ENCODE measurements at places on chromosomes 1 and 21. TPM values are rescaled to one million over a fixed set of nuclear protein-coding genes. Genes with fewer than 3 reads are reported as not detected.

Gene RYR2
- total RNA-seq: 0.60 TPM

Gene ANKRD35
- 6.6 TPM for total RNA-seq

Gene DIO1
- not detected for total RNA-seq

Gene EPHB2
- total RNA-seq: 12.6 TPM

Gene STRIP1
- total RNA-seq: 39.8 TPM

Gene PLA2G2A
- 509 TPM for total RNA-seq

Gene OR2W3
- 3.1 TPM for total RNA-seq

Gene GSTM5
- 2.4 TPM for total RNA-seq

- no peak overlapping the region for H3K27ac ChIP-seq
- H3K4me3 ChIP-seq: no peak overlapping the region
- no peaks in the 10 kb centered on the region for H3K27me3 ChIP-seq
These were observed 33.2 kb downstream of the RCSD1 start for GRCh38 chr1:167663002-167663772.

DNA sequence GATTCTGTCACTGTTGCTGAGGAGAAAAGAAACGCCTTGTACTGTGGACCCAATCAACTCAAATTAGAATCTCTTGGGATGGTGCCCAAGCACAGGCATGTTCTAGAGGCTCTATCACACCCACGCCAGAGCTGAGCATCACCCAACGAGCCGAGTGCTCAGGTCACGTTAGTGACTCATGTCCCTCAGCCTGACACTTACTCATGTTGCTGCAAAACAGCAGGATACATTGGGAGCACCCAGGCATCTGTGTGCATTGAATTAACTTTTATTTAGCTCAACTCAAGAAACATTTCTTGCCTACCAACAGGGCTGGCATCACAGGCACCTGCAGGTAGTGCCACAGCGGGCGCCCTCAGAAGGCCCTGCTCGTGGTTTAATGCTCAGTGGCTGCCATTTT, 149.8 kb downstream of the ETS2 start:
- H3K27ac ChIP-seq: no peak overlapping the region
- no peaks in the 10 kb centered on the region for H3K27me3 ChIP-seq
- peaks cover 7% of the 10 kb centered on the region for H3K4me1 ChIP-seq
- no peak overlapping the region for H3K4me3 ChIP-seq

DNA sequence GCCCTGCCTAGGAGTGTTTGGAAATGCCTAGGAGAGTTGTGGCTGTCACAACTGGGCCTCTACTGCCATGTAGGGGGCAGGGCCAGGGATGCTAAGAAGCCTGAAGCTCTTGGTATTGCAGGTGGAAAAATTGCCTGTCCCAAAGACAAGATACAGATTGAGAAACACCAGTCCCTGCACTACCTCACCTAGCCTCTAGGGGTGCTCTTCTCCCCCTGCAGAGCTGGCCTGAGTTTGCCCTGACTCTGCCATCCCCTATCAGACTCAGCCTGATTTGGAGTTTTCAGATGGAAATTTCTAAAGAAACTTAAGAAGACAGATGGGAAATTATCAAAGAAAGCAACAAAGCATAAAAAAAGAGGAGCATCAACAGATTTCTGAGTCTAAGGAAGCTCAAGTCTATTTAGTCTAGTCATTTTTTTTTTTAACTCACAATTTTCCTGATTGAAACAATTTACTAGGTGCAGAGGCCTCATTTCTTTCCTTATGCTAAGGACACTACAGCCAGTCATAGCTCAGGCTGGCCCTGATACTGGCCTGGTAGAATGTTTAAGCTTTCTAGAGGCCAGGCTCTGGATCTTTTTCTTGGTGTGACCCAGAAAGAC, 61.4 kb upstream of the LRRN2 start:
- no peak for DNase-seq
- H3K27me3 ChIP-seq: peaks cover 5% of the 10 kb centered on the region
- no peaks in the 10 kb centered on the region for H3K36me3 ChIP-seq
- no peak overlapping the region for H3K4me3 ChIP-seq
- no peak overlapping the region for H3K27ac ChIP-seq
- H3K4me1 ChIP-seq: no peaks in the 10 kb centered on the region

DNA sequence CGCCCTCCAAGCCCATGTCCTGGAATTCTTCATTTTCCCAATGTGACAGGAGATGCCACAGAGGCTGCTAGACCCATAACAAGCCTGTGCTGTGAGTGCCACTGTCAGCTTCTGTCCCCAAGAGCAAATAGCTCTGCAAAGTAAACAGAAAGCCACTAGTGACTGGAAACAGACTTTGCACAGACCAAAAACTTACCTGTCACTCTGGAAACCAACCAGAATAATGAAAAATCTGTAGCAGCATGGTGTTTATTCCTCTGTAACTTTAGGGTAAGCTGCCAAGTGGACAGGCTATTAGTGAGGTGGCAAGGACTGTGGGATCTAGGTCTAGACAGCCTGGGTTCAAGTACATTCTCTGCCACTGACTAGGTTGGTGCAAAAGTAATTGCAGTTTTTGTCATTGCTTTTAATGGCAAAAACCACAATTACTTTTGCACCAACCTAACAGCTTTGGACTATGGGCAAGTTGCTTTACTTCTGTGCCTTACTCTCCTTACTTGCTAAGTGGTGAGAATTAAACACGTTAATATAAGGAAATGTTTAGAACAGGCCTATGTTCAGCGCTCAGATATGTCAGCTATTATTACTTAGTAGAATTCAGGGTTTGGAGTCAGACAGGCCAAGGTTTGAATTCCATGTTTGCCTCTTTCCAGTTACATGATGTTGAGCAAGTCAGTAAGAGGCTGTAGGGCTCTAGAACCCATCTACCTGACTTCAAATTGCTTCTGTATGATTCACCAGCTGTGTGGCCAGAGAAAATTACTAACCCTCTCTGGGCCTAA, at the start of gene C8B:
Gene C8B (minus strand): TSS at position 100 of the 782 bp plus-strand sequence. CDS start 67 bp downstream, at position 33.
- H3K4me1 ChIP-seq: no peaks in the 10 kb centered on the region
- H3K27me3 ChIP-seq: no peaks in the 10 kb centered on the region
- no peaks in the 10 kb centered on the region for H3K36me3 ChIP-seq
- no peak within 1 kb of the TSS for H3K27ac ChIP-seq
- H3K4me3 ChIP-seq: no peak within 1 kb of the TSS

- H3K27me3 ChIP-seq: no peaks in the 10 kb centered on the region
- no peak overlapping the region for H3K27ac ChIP-seq
- H3K4me1 ChIP-seq: no peaks in the 10 kb centered on the region
- H3K36me3 ChIP-seq: no peaks in the 10 kb centered on the region
These were observed 28.9 kb downstream of the INAVA start for GRCh38 chr1:200923601-200924000.

- H3K4me3 ChIP-seq: peak overlapping the region; percentile 100
- no peaks in the 10 kb centered on the region for H3K27me3 ChIP-seq
- no peak for DNase-seq
- H3K4me1 ChIP-seq: peaks cover 27% of the 10 kb centered on the region
These were observed 527 bp downstream of the MACO1 start for GRCh38 chr1:25430967-25431881.

DNA sequence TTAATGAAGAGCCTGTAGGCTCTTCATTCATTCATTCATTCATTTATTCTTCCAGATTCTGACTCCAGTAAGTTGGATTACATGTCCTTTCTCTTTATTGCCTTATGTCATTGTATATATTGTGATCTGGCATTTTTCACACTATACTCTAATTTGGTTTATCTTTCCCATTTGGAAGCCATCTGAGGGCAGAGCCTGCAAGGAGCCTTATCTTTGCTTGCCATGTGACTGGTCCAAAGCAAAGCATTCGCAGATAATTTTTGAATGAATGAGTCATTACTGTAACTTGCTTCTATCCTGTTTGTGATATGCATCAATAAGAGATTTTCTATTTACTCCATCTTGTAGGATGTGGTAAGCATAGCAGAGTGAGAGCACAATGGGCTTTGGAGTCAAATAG, 108.4 kb upstream of the DAB1 start:
- H3K4me3 ChIP-seq: no peak overlapping the region
- no peaks in the 10 kb centered on the region for H3K4me1 ChIP-seq
- no peak for DNase-seq

GRCh38 chr1:208524376-208524775, 280.2 kb upstream of the PLXNA2 start:
- no peaks in the 10 kb centered on the region for H3K36me3 ChIP-seq
- H3K27ac ChIP-seq: no peak overlapping the region
- H3K4me3 ChIP-seq: no peak overlapping the region
- no peaks in the 10 kb centered on the region for H3K4me1 ChIP-seq

DNA sequence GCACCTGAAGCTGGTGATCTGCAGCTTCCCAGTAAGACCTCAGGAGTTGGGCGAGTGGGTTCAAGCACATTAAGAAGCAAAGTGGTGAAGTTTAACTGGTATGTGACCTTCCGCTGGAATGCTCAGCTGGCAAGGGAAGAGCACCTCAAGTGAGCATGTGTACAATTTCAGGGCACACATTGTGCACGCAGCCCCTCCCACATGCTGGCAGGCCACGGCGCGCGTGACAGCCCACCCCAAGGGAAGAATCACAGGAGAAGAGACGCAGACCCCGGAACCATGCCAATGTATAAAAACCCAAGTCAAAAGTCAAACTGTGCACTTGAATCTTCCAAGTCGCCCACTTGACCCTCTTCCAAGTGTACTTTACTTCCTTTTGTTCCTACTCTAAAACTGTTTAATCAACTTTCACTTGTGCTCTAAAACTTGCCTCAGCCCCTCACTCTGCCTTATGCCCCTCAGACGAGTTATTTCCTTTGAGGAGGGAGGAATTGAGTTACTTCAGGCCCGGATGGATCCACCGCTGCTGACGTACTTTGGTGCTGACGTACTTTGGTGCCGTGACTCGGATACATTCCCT, 20.0 kb downstream of the LRRC3 start:
- H3K27ac ChIP-seq: no peak overlapping the region
- H3K4me1 ChIP-seq: no peaks in the 10 kb centered on the region
- no peak overlapping the region for H3K4me3 ChIP-seq
- H3K36me3 ChIP-seq: no peaks in the 10 kb centered on the region
- no peaks in the 10 kb centered on the region for H3K27me3 ChIP-seq

DNA sequence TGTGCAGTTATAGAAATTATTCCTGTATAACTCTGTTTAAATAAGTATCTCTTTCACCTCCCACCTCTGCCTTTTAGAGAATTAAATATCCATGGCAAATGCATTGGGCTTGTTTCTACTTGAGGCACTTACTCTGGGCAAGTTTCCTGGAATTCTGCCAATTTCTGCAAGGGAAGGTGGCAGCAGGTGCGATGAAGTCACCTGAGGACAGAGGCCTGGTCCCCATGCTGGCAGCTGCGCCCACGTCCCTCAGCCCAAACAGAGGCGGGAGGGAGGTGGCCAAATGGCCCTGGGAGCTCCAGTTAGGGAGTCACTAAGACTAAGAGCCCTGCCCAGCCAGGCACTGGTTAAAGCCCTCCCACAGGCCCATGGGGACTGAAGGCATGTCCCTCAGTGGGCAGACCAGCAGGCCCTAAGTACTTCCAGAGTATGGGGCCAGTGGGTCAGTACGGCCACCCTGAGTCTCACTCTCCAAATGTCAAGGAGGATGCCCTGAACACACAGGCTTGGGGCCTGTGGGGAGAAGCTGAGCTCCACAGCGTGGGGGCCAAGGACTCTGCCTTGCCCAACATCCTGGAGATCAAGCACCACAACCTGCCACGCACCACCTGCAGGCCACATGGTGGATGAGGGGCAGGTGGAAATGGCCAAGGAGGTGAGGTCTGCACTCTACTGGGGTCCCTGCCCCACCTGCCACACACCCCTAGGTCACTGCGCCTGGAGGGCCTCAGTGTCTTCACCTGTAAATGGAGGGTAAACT, 19.4 kb downstream of the ACOT7 start:
- H3K36me3 ChIP-seq: no peaks in the 10 kb centered on the region
- H3K27me3 ChIP-seq: no peaks in the 10 kb centered on the region

DNA sequence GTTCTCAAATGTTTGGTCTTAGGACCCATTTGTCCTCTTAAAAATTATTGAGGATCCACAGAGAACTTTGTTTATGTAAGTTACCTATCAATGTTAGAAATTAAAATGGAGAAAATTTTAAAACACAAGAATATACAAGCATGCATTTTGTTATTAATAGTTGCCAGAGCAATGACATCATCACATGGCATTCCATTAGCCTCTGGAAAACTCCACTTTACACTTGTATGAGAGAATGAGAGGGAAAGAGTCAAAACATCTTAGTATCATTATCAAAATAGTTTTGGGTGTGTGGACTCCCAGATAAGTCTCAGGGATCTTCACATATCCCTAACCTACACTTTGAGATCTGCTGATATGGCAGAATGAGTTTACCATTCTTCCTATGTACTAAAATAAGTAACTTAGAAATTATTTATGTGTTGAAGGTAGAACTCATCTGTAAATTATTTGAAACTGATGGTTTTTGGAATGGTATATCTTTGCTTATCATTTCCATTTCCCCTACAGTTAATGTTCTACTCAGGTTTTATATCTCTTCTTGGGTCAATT, 48.8 kb downstream of the RNF220 start:
- DNase-seq: no peak
- no peaks in the 10 kb centered on the region for H3K27me3 ChIP-seq
- H3K4me1 ChIP-seq: no peaks in the 10 kb centered on the region
- no peak overlapping the region for H3K27ac ChIP-seq
- no peaks in the 10 kb centered on the region for H3K36me3 ChIP-seq
- no peak overlapping the region for H3K4me3 ChIP-seq

GRCh38 chr1:234745276-234745675, 135.3 kb upstream of the IRF2BP2 start:
- H3K4me3 ChIP-seq: no peak overlapping the region
- H3K36me3 ChIP-seq: no peaks in the 10 kb centered on the region
- no peaks in the 10 kb centered on the region for H3K27me3 ChIP-seq
- H3K4me1 ChIP-seq: no peaks in the 10 kb centered on the region
- DNase-seq: no peak

GRCh38 chr1:41587791-41588190, 103.3 kb upstream of the EDN2 start:
- H3K4me3 ChIP-seq: no peak overlapping the region
- H3K27me3 ChIP-seq: no peaks in the 10 kb centered on the region
- no peak for DNase-seq

- no peaks in the 10 kb centered on the region for H3K36me3 ChIP-seq
- H3K4me3 ChIP-seq: no peak overlapping the region
- DNase-seq: no peak
- H3K4me1 ChIP-seq: no peaks in the 10 kb centered on the region
- no peak overlapping the region for H3K27ac ChIP-seq
- H3K27me3 ChIP-seq: peaks cover 3% of the 10 kb centered on the region
These were observed 26.4 kb upstream of the CLIC6 start for GRCh38 chr21:34642211-34643075.

- no peaks in the 10 kb centered on the region for H3K4me1 ChIP-seq
- DNase-seq: no peak
- H3K4me3 ChIP-seq: no peak overlapping the region
- H3K27me3 ChIP-seq: no peaks in the 10 kb centered on the region
- no peak overlapping the region for H3K27ac ChIP-seq
- H3K36me3 ChIP-seq: no peaks in the 10 kb centered on the region
These were observed 458.1 kb downstream of the DISC1 start for GRCh38 chr1:232084584-232085223.

DNA sequence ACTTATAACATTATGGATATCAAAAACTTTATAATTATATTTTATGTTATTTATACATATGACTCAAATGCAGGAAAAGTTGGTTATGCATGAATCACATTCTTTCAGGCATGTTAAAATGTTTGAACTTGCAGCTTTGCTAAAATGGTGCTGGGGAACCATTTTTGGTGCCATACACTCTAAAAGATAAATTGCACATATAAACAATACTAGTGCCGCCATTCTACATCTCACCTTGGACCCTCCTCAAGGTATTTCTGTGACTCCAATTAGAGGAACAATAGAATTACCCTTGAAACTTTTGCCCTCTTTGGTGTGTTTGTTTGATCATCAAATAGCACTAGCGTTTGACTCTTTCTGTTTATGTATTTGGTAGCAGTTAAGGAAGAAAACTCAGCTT, 997 bp downstream of the PRKACB start:
- peaks cover 10% of the 10 kb centered on the region for H3K4me1 ChIP-seq
- DNase-seq: no peak
- H3K36me3 ChIP-seq: no peaks in the 10 kb centered on the region
- H3K27ac ChIP-seq: peak overlapping the region; percentile 60
- H3K27me3 ChIP-seq: no peaks in the 10 kb centered on the region
- H3K4me3 ChIP-seq: no peak overlapping the region

All from tibial nerve (tissue), 4 donors.